ENCODE measurements at places on chromosomes 5 and 9.

DNA sequence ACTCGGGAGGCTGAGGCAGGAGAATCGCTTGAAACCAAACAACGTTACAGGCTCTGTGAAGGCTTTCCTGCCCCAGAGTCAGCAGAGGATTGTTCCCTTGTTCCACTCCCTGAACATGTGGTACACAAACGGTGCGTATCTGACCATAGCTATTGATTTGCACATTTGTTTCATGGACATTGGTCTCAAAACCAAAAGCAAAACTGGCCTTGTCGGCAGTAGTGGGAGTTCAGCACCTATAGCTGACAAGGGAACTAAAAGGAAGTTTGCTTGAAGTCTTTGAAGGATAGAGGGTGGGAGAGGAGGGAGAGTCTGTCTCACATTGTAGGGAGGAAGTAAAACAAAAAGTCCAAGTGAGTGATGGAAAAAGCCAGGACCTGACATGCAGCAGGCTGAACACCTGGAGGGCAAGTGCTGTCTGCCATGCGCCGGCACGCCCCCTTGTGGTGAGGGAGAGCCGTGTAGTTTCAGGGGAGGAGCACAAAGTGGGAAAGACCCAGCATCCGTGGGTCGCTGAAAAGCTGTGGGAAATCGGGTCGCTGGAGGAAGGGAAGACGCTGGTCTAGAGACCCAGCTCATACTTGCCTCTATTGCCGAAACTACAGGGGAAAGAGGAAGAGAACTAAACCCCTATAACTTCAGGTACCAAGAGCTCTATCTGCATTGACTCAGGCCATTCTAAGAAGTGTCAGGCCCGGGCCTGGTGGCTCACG lies 58.0 kb downstream of the RAD23B start:
- peak; percentile 75 for DNase-seq

GRCh38 chr9:6549106-6549800 lies 96.3 kb downstream of the GLDC start:
- DNase-seq: no peak

DNA sequence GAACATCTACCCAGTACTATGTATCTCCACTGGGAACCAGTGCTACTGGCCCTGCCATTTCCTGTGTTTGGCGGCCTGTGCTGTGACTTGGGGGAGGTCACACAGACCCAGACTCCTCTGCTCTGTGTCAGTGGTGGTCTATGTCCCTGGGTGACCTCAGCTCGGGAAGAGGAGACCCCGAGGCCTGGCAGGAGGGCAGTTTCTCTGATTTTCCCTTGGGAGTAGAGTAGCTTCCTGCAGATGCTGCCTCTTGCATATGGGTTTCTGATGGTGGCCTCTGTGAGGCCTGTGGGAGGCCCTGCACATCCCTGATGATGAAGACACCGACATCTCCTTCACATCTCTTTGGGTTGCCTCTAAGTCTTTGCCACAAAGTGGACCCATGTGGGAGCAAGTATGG lies 13.0 kb upstream of the SMIM32 start:
- DNase-seq: no peak

DNA sequence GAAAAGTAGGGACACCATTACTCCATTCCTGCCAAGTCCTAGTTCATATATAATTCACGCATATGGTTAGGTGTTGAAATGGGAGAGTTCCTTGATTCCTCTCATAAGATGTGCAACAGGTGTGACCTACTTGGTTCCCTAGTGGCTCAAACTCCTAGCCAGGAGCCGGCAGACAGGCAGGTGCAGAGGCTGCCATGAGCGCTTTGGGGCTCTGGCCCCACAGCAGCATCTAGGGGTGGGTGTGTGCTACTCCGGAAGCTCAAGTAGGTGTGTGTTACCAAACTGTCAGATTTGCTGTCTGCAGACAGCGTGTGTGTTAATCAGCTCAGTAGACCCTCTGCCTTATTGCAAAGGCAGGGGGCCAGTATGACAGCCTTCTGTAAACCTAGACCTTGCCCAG lies 1652.4 kb upstream of the ACO1 start:
- DNase-seq: no peak

GRCh38 chr9:124684169-124684568 lies 86.9 kb downstream of the NR6A1 start:
- DNase-seq: no peak

DNA sequence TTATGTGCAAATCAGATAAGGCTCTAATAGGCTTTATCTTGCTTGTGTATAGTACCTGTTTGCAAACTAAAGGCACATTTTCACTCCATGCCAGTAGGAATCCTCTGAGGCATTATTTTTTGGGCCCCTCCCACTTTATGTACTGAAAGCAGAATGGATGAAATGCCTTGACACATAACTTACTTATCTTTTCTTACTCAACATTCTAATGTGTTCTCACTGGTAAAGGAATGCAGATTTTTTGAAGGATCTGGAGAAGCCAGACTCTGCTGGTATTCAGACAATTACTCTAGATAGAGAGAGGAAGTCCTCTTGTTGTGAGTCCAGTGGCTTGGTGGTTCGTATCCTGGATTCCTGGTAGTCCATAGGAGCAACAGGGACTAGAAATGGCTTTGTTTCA lies 336.7 kb downstream of the CCDC171 start:
- DNase-seq: no peak

DNA sequence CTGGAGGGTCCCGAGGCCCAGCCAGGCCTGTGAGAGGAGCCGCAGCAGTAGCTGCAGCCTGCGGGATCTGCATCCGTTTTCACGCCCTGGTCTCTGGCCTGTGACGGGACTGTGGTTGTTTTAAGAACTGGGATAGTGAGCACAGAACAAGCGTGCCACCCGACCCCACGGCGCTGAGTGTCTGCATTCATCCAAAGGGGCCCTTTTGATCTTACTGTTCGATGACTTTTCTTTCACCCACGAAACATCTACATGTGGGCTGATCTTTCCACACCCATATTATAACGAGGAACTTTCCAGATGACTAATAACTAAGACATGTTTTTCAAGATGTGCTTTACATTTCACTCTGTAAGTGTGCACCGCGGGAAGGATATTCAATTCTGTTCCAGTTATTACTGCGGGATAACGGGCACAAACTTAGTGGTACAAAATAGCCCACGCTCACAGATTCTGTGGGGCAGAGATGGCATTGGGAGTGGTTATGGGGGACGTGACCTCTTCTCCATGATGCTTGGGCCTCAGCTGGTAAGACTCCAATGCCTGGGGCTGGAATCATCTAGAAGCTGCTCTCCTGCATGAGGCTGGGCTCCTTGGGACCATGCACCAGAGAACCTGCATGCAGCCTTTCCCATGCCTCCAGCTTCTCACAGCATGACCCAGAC lies 165.0 kb downstream of the SYK start:
- DNase-seq: no peak

- DNase-seq: no peak
Observed at GRCh38 chr9:35001803-35002502, 12.4 kb downstream of the DNAJB5 start.

GRCh38 chr9:16133032-16133431 lies 580.2 kb downstream of the CCDC171 start:
- DNase-seq: no peak
